ENCODE measurements at places on chromosomes 2 and 18.

DNA sequence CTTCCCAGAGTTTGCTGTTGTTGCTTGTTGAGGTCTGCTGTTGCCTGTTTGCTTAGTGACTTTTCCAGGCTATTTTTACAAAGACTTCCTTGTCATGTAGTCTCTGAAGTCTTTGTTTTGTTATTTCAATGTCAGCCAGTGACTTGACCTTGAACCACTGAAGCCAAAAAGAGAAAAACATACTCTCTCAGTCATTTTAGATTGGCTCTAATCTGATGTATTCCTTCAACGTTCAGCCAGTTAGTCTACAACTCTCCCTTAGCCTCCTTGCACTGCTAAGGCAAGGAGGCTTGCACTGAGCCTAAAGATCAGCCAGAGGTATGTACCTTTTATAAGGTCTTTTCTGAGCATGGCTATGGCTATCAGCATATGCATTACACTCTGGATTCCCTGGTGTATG lies 27.9 kb downstream of the KIAA1328 start:
- DNase-seq, result no peak

GRCh38 chr2:47307066-47307465 lies 95.9 kb upstream of the MSH2 start:
- DNase-seq, result no peak

DNA sequence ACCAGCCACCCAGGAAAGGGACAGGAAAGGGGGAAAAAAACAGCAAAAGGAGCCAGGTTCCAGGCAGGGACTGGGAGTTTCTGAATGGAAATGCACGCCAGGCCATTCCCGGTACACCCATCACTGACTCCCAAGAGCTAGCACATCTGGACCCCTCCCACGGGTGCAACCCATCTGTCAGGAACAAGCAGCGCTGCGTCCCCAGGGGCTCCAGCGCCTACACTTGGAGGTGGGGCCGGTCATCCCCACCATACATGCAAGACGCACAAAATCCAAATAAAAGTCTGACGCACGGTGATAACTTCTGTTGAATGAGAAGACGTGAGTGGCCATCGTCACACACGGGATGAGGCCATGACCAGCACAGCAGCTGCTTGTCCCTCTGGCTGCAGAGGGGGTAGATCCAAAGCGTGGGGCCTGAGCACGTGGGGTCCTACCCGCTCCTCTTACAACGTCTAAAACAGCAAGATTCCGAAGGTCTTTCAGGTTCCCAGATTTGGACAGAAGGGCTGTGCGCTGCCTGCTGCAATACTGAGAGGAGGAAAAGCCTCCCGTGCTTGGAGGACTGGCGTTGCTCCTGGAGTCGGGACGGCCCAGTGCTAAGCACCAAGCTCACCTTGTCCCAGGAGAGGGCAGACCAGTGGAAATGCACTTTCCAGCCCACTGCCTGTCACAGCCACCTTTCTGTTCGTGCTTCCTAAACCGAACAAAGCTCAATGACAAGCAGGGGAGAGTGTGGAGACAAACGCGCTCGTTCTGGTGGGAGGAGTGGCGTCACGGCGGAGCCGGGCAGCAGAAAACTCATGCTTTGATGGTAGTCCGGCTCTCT lies 68.9 kb downstream of the NDUFA10 start:
- DNase-seq, result no peak

DNA sequence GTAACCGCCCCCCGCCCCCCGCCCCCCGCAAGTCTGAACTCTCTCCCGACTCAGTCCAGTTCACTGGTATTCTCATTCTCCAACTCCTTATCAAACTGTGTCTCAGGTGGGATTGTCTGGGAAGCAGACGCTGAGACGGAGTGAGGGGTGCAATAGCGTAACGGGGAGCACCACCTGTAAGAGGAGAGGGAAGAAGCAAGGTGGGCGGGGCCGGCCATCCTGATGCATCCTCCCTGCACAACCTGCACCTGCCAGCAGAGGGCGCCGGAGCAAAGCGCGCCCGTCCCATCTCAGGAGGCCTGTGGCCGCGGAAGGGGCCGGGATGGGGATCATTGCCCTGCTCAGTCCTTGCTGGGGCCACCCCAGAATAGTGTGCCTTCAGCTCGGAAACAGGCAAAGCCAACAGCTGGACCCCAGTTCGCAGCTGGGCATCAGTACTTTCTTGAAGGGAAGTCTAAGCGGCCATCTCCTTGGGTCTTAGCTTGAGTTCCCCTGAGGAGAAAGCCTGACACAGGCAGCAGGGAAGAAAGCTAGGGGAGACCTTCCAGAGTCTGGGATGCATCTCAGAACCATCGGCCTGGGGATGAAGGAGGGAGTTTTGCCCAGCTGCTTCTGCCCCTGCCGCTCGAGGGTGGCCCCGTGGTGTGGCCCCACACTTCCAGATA lies 208.0 kb downstream of the TFCP2L1 start:
- DNase-seq, result peak; percentile 92

DNA sequence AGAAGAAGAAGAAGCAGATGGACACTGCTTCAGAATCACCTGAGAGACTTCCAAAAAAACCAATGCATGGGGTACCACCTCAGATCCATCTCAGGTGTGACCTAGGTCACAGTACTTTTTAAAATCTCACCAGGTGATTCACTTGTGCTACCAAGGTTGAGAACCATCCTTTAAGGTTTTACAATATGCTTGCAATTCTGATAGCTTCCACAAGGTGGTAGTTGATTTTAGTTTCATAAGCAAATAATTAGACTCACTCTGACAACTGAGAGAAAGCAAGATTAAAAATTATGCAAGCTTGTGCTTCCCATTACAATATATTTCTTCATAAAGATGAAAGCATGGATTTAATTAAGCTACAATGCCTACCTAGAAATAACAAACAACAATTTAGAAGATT lies 355.1 kb downstream of the EN1 start:
- no peak for DNase-seq

- DNase-seq, result no peak
These were observed 35.4 kb upstream of the WIPF1 start for GRCh38 chr2:174632841-174633622.

DNA sequence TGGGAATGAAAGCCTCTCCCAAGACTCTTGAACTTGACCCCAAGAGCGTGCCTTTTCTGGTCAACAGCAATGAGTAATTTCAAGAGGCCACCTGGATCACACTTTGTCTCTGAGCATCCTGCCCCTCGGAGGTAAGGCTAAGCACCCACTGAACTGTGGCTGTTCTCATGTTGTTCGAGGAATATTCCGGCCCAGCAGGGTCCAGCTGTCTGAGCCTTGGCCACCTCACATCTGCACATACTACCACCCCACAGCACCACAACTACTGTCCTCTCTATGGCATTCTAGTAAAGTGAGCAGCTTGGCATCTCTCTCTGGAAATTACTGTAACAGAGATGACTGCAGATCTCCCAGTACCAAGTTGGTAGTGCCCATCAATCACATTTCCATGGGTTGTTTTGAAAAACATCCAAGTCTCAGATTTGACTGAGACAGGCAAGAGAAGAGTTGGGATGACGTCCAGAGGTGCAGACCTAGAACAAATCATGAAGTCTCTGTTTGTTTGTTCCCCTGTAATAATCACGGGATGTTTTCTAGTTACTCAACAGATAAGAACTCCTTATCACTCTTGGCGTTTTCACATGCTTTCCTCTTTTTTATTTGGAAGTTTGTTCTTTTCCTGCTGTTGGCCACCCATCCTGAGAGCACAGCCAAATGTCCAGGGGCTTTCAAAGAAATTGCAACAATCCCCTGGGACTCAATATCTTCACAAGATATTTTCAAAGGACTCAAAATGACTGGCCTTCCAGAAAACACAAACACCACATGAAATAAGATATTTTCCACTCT lies 336.0 kb upstream of the TNP1 start:
- no peak for DNase-seq

DNA sequence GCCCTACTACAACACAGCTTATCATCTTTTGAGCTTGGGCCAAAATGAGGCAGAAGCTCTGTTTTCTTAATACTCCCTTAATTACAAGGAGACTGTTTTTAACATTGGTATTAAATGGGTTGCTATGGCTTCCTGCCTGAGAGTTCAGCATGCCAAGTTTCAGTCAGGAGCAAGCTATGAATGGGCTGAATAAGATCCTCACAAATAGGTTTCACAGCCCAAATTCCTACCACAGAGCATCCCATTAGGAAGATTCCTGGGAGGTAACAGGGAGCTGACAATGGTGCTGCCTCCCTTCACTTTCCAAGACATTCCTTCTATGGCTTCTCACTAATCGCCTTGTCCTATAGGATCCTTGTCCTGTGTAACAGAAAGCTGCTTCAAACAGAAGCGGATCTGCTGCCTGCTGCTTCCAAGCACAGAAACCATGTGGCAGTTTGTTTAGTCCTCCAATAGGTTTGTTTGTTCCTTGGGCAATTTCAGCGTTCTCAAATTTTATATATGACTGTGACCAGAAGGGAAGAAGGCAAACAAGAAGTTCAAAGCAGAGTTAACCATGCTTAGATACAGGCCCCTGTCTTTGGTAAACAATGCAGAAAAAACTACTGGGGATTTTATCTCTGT lies 70.9 kb downstream of the NCKAP5 start:
- DNase-seq, result no peak

GRCh38 chr2:241559323-241560161 lies 997 bp downstream of the BOK start:
- peak; percentile 38 for DNase-seq

DNA sequence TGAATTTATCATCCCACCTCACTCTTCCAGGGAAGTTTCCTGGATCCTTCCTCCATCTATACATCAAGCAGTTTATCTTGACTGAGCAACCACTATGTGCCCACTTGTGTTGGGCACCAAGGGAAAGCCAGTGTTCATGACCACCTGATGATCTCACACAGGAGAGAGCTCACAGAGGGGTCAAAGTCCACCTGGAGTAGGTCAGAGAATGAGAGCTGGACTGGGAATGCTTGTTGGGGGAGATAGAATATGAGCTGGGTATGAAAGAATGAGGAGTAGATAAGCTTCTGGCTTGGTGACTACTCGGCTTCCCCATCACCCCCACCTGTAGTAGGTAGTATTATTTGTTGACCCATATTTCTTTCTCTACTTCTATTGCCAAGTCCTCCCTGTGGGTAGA lies 72.2 kb upstream of the CYRIA start:
- no peak for DNase-seq

DNA sequence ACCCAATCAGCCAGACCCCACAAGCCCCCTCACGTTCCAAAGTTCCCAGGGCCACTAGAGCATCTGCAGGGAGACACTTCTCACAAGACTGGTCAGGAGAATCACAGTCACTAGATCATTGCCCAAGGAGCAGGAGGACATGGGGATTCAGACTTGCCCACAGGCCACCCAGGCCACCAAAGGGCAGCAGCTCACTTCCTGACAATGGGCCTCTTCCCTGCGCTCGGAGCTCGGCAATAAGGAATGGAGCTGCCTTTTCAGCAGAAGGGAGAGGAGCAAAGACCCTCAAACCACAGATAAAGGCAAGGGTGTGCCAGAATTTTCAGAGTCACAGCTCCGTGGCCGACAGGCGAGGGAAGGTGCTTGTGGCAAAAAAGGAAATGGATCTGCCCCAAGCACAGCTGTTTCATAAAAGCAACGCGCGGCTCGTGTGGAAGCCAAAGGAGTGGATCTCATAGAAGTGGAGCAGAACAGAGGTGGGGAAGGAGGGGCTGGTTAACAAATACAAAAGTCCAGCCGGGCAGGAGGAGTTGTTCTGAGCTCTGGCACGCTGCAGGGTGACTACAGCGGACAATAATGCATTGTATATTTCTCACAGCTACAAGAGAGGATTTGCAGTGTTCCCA lies 72.1 kb downstream of the EDAR start:
- DNase-seq, result no peak

- DNase-seq, result no peak
These were observed 459.9 kb downstream of the PIK3C3 start for GRCh38 chr18:42414756-42415454.

DNA sequence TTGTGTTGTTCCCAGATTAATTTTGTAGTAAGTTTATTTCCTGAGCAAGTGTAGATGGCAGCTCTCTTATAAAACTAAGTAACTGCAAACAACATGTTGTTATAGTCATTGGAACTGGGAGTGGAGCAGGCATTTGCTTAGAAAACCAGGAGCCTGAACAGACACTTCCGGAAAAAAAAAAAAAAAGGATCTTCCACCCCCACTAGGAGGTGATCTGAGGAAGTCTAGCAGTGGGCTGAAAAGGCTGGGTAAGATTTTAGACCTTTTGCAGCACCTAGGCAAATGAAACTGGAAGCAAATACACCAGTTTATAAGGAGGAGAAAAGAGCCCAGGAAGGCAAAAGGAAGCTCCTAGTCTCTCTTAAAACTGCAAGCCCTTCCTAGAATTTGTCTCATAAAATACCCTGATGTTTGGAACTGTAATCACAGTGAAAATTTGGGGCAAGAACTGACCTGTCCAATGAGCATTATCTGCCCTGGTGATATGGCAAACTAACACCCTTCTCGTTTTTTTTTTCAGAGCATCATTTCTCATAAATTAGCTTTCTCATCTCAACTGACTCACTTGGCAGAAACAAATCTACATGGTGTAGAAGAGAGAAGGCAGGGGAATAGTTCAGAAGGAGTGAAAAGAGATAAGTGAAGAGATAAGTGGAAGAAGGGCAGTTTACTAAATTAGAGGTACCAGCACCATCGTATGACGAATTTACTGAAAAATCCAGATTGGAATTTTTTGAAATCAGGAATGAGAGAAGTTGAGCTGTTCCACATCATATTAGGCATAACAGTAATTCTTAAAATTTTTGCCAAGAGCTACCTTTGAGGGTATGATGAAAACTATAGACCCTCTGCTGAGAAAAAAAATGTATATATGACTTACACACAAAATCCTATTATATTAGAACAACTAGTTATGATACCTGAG lies 4.2 kb upstream of the CCNYL1 start:
- DNase-seq, result no peak

DNA sequence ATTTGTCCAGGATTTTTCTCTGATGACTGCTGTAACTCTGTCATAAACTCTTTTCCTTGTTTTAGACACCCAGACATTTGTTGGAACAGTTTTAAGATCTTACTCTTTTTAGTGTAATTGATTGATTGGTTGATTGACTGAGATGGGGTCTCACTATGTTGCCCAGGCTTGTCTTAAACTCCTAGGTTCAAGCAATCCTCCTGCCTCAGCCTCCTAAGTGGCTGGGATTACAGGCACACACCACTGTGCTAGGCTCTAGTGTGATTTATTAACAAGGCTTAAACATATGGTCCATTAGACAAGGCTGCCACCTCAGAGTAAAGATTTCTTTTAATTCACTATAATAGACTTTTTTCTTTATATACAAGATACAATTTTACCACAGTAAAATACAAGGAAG lies 2.0 kb downstream of the PAIP2B start:
- DNase-seq, result no peak

DNA sequence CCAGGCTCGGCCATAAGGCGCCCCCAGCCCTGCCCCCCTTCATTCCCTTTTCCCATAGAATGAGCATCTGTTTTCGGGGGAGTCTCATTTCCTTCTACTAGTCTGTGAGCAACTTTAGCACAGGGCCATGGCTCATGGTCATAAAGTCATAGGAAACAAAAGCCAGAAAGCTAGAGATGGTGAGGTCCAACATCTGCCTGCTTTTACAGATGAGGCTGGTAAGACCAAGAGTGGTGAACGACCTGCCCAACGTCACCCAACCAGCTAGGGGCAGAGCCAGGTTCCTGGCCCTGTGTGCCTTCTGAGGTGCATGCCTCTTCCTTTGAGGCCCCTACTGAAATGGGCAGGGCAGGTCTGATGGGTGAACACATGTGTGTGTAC lies 212.7 kb downstream of the DYSF start:
- DNase-seq, result no peak
